Activated T-cell treated with anti-CD3 and anti-CD28 coated beads, Interleukin-2, amount 50 U/mL, for 72 hours (primary cell): ENCODE measurements at places on chromosomes 1 and 21. TPM values are rescaled to one million over a fixed set of nuclear protein-coding genes. Genes with fewer than 3 reads are reported as not detected.
A peak's percentile ranks its signal among the peaks of the same experiment; 100 is the strongest.

- peaks cover 10% of the 10 kb centered on the region for H3K4me1 ChIP-seq
- H3K27me3 ChIP-seq = peaks cover 8% of the 10 kb centered on the region
- no peak for DNase-seq
- no peaks in the 10 kb centered on the region for H3K36me3 ChIP-seq
- H3K27ac ChIP-seq = no peak overlapping the region
- H3K4me3 ChIP-seq = no peak overlapping the region
Measured at GRCh38 chr1:203558064-203558760, 64.3 kb downstream of the OPTC start.

DNA sequence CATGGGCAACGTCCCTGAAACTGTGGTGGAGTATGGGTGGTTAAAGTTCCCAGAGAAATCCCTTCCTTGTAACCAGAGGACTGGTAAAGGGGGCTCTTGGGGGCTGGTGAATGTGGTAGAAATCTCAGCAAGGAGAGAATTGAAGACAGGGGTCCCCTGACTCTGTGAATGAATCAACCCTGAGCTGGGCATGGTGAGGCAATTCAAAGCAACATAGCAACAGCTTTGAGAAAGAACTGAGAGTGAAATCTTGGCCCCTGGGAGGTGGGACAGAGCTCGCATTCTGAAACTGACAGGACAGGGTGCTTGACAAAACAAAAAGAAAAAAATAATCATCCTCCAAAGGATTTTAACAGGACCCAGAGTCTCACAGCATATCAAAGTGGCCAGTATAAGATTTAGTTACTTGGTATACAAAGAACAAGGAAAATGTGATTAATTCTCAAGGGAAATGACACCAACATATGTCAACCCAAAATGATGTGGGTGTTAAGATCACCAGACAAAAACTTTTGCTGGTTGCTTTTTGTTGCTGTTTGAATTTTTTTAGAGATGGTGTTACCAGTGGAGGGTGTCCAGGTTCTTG, 11.7 kb upstream of the SUMO3 start:
- peak overlapping the region; percentile 56 for H3K4me3 ChIP-seq
- peaks cover 22% of the 10 kb centered on the region for H3K4me1 ChIP-seq
- no peaks in the 10 kb centered on the region for H3K27me3 ChIP-seq

GRCh38 chr1:25651036-25651640, 34.5 kb downstream of the MAN1C1 start:
- H3K27ac ChIP-seq = no peak overlapping the region
- DNase-seq = no peak
- H3K4me1 ChIP-seq = peaks cover 18% of the 10 kb centered on the region
- no peak overlapping the region for H3K4me3 ChIP-seq
- no peaks in the 10 kb centered on the region for H3K36me3 ChIP-seq

DNA sequence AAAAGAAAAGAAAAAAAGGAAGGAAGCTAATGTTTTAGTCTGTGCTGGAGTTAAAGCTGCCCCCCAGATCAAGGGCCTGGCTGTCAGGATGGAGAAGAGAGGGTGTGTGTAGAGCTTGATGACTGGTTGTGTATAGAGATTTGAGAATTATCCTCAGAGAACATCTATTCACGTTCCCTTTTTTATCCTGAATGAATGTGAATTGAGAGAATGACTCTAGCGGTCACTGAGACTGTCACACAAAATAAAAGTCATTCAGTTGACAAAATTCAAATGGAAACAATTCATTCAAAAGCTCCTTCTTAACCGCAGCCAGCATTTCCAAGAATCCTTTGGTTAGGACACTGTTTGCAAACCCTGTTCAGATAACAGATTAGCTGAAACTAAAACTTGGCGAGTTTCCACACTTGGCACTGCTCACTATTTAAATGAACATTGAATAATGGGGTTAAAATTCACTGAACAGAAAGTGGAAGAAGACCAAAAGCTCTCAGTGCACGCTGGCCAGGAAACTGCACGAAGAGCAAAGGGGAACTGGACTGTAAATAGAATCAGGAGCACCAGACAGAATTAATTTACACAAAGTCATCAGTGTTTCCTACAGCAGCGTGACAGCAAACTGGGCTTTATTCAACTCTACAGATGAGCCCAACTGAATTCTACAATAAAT, 13.6 kb upstream of the FAM89A start:
- DNase-seq = peak; percentile 3
- H3K4me3 ChIP-seq = peak overlapping the region; percentile 58
- H3K36me3 ChIP-seq = no peaks in the 10 kb centered on the region

- no peak for DNase-seq
- H3K4me1 ChIP-seq = peaks cover 7% of the 10 kb centered on the region
- H3K36me3 ChIP-seq = no peaks in the 10 kb centered on the region
Measured at GRCh38 chr1:203135636-203136305, 8.2 kb downstream of the ADORA1 start.

DNA sequence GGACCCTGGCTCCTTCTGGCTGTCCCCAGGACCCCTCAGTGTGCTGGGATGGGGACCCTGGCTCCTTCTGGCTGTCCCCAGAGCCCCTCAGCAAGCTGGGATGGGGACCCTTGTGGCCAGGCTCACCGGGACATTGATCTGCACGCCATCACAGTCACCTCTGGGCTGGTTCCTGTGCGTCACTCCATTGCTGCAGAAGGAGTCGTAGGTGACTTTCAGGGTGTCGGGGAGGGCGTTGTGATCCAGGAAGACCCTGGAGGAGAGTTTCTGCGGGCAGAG, 19.7 kb upstream of the PTTG1IP start:
- H3K4me1 ChIP-seq = peaks cover 15% of the 10 kb centered on the region
- no peaks in the 10 kb centered on the region for H3K27me3 ChIP-seq
- H3K27ac ChIP-seq = no peak overlapping the region
- peaks cover 4% of the 10 kb centered on the region for H3K36me3 ChIP-seq

GRCh38 chr1:53616511-53616910, 122.5 kb downstream of the GLIS1 start:
- no peak overlapping the region for H3K4me3 ChIP-seq
- no peaks in the 10 kb centered on the region for H3K27me3 ChIP-seq
- no peaks in the 10 kb centered on the region for H3K4me1 ChIP-seq
- H3K27ac ChIP-seq = no peak overlapping the region

DNA sequence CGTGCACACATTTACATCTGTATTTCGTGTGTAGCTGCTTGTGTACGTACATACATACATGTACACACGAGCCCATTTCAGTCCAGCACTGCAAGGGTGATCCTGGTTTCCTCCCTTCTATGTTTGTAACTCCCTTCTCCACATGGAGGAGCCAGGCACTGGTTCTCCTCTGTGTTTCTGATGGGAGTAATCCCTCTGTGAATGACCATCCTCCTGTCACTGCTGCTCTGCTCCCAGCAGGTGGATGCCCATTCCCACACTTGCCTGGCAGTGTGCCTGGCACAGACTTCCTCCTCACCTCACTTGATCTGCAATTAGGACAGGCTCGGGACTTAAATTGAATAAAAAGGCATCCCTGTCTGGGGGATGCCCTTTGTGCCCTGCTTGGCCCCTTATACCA, 37.1 kb downstream of the TRAPPC10 start:
- H3K27ac ChIP-seq = peak overlapping the region; percentile 43
- no peak overlapping the region for H3K4me3 ChIP-seq
- H3K4me1 ChIP-seq = peaks cover 6% of the 10 kb centered on the region
- no peak for DNase-seq

DNA sequence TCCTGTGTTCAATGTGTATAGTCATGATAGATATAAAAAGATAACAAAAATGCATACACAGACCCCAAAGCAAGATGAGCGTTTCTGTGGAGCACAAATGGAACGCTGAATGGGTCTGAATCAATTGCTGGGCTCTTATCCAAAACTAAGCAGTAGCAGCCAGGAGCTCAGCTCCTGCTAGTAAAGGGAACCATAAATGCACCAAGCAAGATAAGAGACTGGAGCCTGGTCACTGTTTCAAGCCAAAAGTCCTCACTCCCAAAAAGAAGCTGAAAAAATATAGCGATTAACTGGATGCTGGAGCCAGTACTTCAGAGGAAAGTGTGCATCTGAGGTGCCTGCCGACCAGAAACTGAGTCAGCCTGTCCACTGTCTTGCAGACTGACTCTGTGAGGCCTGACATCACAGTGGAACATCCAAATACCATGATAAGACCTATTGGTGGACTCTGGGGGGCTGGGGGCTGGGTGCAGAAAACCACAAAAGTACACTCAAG, 68.9 kb downstream of the LRRC8C start:
- H3K27ac ChIP-seq = peak overlapping the region; percentile 100
- peak; percentile 20 for DNase-seq
- H3K4me1 ChIP-seq = peaks cover 66% of the 10 kb centered on the region
- H3K4me3 ChIP-seq = no peak overlapping the region
- H3K36me3 ChIP-seq = peaks cover 14% of the 10 kb centered on the region
- no peaks in the 10 kb centered on the region for H3K27me3 ChIP-seq

DNA sequence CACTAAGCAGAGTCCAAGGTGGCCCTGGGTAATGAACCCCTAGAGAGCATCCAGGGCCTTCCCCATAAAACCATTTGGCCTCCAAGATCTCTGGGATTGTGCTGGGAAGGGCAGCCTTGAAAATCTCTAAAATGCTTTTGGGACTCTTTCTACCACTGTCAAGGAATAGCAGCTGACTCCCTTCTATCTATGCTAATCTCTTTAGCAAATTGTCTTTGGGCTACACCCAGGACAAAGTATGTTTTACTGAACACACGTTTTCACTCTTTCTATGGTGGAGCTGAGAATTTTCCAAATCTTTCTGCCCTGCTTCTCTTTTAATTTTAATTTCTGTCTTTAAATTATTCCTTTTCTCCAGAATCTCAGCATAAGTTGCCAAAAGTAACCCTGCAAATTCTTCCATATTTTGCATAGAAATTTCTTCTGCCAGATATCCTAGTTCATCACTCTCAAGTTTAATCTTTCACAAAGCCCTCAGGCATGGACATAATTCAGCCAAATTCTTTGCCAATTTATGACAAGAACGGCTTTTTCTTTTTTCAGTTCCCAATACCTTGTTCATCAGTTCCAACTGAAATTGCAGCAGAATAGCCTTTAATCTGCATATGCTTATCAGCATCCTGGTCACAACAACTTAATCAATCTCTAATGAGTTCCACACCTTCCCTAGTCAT, 687.0 kb upstream of the ADGRL4 start:
- no peak overlapping the region for H3K27ac ChIP-seq
- H3K4me1 ChIP-seq = no peaks in the 10 kb centered on the region
- no peaks in the 10 kb centered on the region for H3K27me3 ChIP-seq
- DNase-seq = no peak
- peaks cover 4% of the 10 kb centered on the region for H3K36me3 ChIP-seq

- H3K4me1 ChIP-seq = no peaks in the 10 kb centered on the region
- no peak overlapping the region for H3K4me3 ChIP-seq
- DNase-seq = no peak
- no peak overlapping the region for H3K27ac ChIP-seq
Measured at GRCh38 chr1:78432016-78432415, 58.8 kb upstream of the PTGFR start.

- H3K4me3 ChIP-seq = no peak overlapping the region
- DNase-seq = no peak
- H3K27me3 ChIP-seq = no peaks in the 10 kb centered on the region
- peaks cover 5% of the 10 kb centered on the region for H3K4me1 ChIP-seq
- H3K27ac ChIP-seq = no peak overlapping the region
Measured at GRCh38 chr21:28737674-28738419, 254.8 kb downstream of the LTN1 start.

- H3K27me3 ChIP-seq = peaks cover 61% of the 10 kb centered on the region
- peaks cover 27% of the 10 kb centered on the region for H3K4me1 ChIP-seq
- no peak overlapping the region for H3K4me3 ChIP-seq
- no peaks in the 10 kb centered on the region for H3K36me3 ChIP-seq
- peak; percentile 49 for DNase-seq
- H3K27ac ChIP-seq = no peak overlapping the region
Measured at GRCh38 chr21:38478782-38479181, 19.5 kb downstream of the ERG start.

DNA sequence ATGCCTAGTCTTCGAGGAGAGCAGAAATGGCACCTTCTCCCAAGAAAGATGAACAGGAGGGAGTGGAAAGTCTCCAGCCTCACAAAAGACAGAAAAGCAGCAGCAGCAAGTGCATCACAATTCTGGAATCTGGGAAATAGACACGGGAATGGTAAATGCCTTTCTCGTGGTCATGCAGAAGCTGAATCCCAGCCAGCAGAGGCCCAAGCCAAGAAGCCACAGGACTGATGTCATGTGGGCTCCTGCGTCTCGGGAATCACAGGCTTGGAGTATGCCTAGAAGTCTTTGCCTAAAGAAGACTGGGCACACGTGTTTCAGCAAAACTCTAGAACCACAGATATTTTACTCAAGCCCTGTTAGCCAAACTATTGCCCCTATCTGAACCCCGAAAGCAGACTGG, 260.3 kb upstream of the PLD5 start:
- peaks cover 7% of the 10 kb centered on the region for H3K27me3 ChIP-seq
- no peak overlapping the region for H3K4me3 ChIP-seq
- DNase-seq = no peak

- H3K36me3 ChIP-seq = peaks cover 13% of the 10 kb centered on the region
- peaks cover 73% of the 10 kb centered on the region for H3K4me1 ChIP-seq
- DNase-seq = no peak
- H3K27me3 ChIP-seq = no peaks in the 10 kb centered on the region
- peak overlapping the region; percentile 93 for H3K27ac ChIP-seq
- peak overlapping the region; percentile 83 for H3K4me3 ChIP-seq
Measured at GRCh38 chr1:116825720-116826438, 71.6 kb downstream of the CD2 start.

- no peak overlapping the region for H3K4me3 ChIP-seq
- no peak for DNase-seq
- no peak overlapping the region for H3K27ac ChIP-seq
- H3K27me3 ChIP-seq = no peaks in the 10 kb centered on the region
- H3K4me1 ChIP-seq = peaks cover 16% of the 10 kb centered on the region
- H3K36me3 ChIP-seq = peaks cover 2% of the 10 kb centered on the region
Measured at GRCh38 chr1:203600782-203601513, 25.7 kb upstream of the ATP2B4 start.

GRCh38 chr1:242754125-242754524, 229.6 kb upstream of the PLD5 start:
- H3K27me3 ChIP-seq = no peaks in the 10 kb centered on the region
- DNase-seq = no peak
- H3K4me1 ChIP-seq = no peaks in the 10 kb centered on the region
- H3K36me3 ChIP-seq = no peaks in the 10 kb centered on the region

GRCh38 chr1:30883389-30884172, 25.0 kb downstream of the SDC3 start:
- no peak overlapping the region for H3K4me3 ChIP-seq
- DNase-seq = no peak
- no peaks in the 10 kb centered on the region for H3K36me3 ChIP-seq

GRCh38 chr1:156100205-156100995, 14.1 kb upstream of the LMNA start:
- no peak for DNase-seq
- H3K4me3 ChIP-seq = peak overlapping the region; percentile 10
- H3K4me1 ChIP-seq = peaks cover 90% of the 10 kb centered on the region
- peaks cover 2% of the 10 kb centered on the region for H3K36me3 ChIP-seq
- H3K27me3 ChIP-seq = peaks cover 8% of the 10 kb centered on the region

GRCh38 chr1:174700775-174701174, 253.0 kb downstream of the GPR52 start:
- no peak overlapping the region for H3K4me3 ChIP-seq
- H3K4me1 ChIP-seq = no peaks in the 10 kb centered on the region
- DNase-seq = no peak
- H3K27ac ChIP-seq = no peak overlapping the region

RGS8 gene
- not detected for total RNA-seq

TIE1 gene
- total RNA-seq = 0.42 TPM

LHX8 gene
- total RNA-seq = not detected

RHD gene
- not detected for total RNA-seq

LEFTY1 gene
- not detected for total RNA-seq

TMEM35B gene
- 29.8 TPM for total RNA-seq

CCDC17 gene
- total RNA-seq = 5.2 TPM

SPATA21 gene
- not detected for total RNA-seq

RCSD1 gene
- 69.5 TPM for total RNA-seq

DMBX1 gene
- total RNA-seq = not detected

LINGO4 gene
- 0.88 TPM for total RNA-seq
